ENCODE measurements at places on chromosomes 3 and 15. TPM values are rescaled to one million over a fixed set of nuclear protein-coding genes. Genes with fewer than 3 reads are reported as not detected.

PLSCR5 gene
- total RNA-seq, result not detected

SHC4 gene
- total RNA-seq, result 1.4 TPM

DUSP7 gene
- total RNA-seq, result 20.3 TPM

CHRM5 gene
- total RNA-seq, result not detected

GOLGB1 gene
- total RNA-seq, result 19.5 TPM

WDR93 gene
- total RNA-seq, result not detected

COPS2 gene
- total RNA-seq, result 95.9 TPM

ANKUB1 gene
- total RNA-seq, result not detected

CFAP100 gene
- not detected for total RNA-seq

CATSPER2 gene
- total RNA-seq, result 1.9 TPM

CHRNA3 gene
- not detected for total RNA-seq

FAM107A gene
- total RNA-seq, result not detected

ACAD9 gene
- 60.0 TPM for total RNA-seq

NOX5 gene
- not detected for total RNA-seq

NAALADL2 gene
- total RNA-seq, result 0.27 TPM

ZDHHC23 gene
- 4.5 TPM for total RNA-seq

AMT gene
- 4.1 TPM for total RNA-seq

ATP13A5 gene
- not detected for total RNA-seq

ST8SIA2 gene
- not detected for total RNA-seq

RPSA gene
- total RNA-seq, result 2,498 TPM

ARRDC4 gene
- total RNA-seq, result 0.88 TPM

TMEM212 gene
- not detected for total RNA-seq

CCDC54 gene
- not detected for total RNA-seq

ISLR2 gene
- total RNA-seq, result 0.05 TPM

WDR72 gene
- total RNA-seq, result not detected

CYP1A2 gene
- total RNA-seq, result not detected

C2CD4B gene
- total RNA-seq, result 0.19 TPM

NR1I2 gene
- 0.40 TPM for total RNA-seq

HIGD2B gene
- total RNA-seq, result not detected

SEMA3G gene
- total RNA-seq, result not detected

ADPRH gene
- 3.5 TPM for total RNA-seq

SIAH2 gene
- 85.7 TPM for total RNA-seq

RAB6B gene
- total RNA-seq, result 0.23 TPM

MCCC1 gene
- total RNA-seq, result 22.0 TPM

TRIM59 gene
- 42.2 TPM for total RNA-seq

ASB14 gene
- not detected for total RNA-seq

CCR9 gene
- not detected for total RNA-seq

GOLGA8Q gene
- total RNA-seq, result 0.49 TPM

MINAR1 gene
- 0.51 TPM for total RNA-seq

PDCD7 gene
- 24.8 TPM for total RNA-seq

IQSEC1 gene
- 40.4 TPM for total RNA-seq

EHHADH gene
- total RNA-seq, result 3.3 TPM

RETNLB gene
- not detected for total RNA-seq

TICRR gene
- 25.7 TPM for total RNA-seq

SHF gene
- total RNA-seq, result 18.7 TPM

MOBP gene
- not detected for total RNA-seq

GREM1 gene
- total RNA-seq, result not detected

Data from activated CD4-positive, alpha-beta T cell treated with anti-CD3 and anti-CD28 coated beads for 36 hours (primary cell).